ENCODE measurements at places on chromosomes 7 and 10.

DNA sequence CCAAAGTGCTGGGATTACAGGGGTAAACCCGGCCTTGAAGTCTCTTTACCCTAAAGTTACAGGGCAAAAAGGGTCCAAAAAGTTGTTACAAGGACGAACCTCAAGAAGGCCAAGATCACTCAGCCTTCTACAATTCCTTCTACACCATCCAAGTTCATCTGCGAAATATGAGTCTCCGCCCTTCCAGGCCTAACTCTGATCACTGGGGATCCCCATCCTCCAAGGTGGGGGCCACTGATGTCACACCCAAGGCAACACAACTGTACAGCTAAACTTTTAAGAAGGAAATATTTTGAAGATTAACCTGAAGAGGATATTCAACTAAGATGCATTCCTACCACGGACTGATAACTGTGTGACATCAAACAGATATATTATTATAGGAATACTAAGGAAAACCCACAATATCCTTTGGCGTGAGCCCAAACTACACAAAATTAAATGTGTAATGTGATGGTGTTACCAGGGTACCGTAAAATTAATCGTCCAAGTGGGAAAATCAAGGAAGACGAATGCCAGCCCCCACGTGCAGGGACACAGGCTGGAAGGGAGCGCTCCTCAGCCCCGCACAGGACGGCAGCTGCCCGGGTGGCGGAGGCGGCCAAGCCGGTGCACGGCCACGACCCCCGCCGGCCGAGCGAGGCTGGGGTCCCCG lies 1.0 kb downstream of the PAXIP1 start:
- no peak for DNase-seq

- DNase-seq: no peak
Observed at GRCh38 chr10:6114299-6114698, 25.5 kb downstream of the RBM17 start.

DNA sequence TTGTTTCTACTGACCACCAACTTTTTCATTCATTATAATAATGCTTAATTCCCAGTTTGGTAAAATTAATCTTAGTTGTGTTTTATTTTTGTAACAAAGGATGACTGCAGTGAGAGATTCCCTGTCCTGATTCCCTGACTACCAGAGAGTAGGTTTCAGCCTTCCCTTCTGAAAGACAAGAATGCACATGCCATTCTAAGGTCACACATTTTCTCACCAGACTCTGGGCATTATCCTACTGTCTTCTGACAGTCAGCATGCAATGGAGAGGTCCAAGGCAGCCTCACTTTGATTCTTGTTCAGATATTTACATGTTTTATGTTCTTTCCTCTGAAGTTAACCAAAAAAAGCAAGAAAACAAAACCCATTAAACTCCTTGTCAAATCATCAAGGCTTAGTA lies 372.7 kb upstream of the CDC14C start:
- no peak for DNase-seq

DNA sequence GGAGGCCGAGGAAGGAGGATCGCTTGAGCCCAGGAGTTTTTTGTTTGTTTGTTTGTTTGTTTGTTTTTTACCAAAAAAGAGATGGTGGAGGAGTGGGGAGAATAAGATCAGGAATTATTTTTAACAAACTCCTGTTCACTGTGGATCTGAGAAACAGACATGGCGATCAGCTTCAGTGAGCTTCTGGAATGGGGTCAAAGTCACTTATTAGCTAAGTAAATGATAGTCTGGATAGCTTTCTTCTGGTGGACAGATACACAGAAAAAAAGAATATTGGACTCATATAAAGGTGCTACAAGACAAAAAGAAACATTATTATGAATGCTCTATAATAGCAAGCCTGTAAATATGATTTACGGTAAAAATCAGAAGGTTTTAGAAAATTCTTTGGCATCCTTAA lies 85.1 kb downstream of the POU6F2 start:
- DNase-seq: no peak

DNA sequence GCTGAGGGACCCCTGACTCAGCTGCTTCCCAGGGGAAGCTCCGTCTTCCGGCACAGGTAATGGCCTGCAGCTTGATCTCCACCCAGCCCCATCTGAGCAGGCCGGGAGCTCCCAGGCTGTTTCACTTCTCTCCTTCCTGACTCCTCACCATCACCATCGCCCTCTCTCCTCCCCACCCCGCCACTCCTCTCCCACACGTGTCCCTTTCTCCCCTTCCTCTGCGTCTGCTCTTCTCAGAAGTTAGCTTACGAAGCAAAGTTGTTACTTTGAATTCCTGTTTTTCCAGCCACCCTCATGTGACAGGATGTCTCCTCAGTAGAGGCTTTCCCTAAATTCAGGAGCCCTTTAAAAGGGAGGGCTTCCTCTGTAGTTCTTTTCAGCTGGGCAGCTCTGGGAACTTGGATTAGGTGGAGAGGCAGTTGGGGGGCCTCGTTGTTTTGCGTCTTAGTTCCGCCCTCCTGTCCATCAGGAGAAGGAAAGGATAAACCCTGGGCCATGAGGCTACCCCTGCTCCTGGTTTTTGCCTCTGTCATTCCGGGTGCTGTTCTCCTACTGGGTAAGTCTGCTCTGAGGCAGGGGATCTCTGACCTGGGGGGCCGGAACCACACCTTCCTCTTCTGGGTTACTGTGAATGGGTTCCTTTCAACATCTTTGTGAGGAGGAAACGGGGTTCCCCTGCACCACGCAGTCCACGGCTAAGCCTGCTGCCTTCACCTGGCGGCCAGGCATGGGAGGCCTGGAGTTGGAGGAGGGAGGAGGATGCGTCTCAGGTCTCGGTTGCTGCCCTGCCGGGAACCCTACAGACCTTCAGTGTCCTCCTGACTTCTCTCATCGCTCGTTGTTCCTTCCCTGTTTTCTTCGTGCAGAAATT lies at the start of gene MRC1:
TSS of gene MRC1 (plus strand) at position 378 of the 871 bp plus-strand sequence. CDS start at position 496, 118 bp downstream.
- DNase-seq: no peak

- no peak for DNase-seq
Observed at GRCh38 chr7:112076324-112076723, 129.9 kb downstream of the DOCK4 start.

DNA sequence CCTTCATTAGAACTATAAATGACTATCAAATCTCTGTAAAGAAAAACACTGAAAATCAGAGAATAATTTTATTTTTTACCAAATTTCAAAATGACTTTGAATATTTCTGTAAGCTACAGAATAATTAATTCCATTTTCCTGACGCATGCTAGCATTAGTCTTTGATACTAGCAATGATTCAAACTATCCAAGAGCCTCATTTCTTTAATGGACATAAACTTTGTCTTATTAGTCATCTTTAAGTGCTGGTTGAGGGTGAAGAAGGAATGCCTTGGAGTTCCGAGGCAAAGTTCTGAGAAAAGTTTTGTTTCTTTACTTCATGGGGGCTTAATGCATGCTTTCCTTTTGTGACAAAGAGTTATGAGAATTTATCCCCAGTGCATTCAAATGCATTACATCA lies 137.3 kb downstream of the AGMO start:
- no peak for DNase-seq

DNA sequence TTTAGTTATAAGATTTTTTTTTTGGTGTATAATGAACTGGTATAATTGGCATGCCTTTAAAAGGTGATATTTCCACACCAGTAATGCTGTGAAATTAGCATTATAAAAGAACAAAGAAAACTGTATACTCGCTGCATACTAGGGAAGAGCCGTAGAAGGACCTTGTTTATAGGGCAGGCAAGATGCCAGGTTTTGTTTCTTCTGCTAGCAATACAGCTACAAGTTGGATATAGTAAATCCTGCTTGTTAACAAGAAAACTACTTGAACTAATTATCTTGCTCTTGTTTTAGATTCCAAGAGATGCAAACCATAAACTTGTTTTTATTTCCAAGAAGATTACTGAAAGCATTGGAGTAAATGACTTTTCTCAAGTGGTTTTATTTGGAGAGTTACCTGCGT lies 1.9 kb downstream of the DNAH11 start:
- no peak for DNase-seq

DNA sequence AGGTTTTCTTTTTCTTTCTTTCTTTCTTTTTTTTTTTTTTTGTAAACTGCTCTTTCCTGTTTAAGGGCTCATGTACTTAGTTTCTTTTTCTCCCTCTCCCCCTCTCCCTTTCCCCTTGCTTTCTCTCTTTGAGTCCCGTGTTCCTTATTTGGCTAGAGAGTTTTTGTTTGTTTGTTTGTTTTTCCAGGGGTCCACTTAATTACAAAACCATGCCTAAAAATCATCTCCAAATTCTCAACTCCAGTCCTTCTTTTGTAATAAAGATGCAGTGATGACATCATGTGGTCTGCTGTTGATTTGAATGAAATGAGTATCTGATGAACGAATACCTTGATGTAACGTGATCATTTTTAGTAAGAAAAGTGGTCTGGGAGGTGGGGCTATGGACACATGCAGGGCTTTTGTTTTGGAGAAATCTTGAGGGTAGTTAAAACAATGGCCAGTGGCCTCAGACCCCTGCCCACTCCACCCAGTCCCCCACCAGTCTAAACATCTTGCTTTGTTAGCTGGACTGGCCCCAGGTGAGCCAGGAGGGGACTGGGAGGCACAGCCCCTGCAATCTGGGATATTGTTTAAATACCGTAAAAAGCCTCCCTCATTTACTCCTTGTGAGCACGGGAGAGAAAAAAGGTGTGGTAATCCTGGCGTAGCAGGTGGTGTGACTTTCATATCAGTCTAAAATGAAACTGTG lies 165.7 kb downstream of the LRMDA start:
- no peak for DNase-seq

DNA sequence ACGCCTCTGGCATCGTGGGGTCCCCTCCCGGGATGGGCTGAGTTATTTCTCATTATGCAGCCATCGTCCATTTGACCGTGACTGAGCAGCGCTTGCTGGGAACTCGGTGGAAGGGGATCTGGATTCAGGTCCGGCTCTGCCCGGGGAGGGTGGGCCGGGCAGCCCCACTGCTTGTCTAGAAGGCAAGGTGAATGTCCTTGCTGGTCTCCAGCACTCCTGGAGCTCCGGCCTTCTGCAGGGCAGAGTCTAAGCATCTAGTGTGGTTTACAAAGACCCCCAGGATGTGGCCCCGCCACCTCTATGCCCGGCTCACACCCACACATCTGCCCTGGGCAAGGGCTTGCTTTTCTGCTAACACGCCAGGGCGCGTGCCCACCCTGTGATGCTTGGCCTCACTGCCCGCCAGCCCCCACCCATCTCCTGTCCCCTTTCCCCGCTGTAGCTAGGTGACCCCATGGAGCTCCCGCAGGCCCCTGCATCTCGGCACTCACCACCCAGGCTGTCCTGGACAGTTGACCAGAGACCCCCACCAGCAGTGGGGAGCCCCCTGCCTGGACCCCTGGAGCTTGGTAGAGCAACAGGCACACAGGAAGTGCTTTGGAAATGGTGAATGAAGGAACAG lies 151.0 kb upstream of the CHST15 start:
- no peak for DNase-seq

GRCh38 chr10:21760332-21760731 lies 226.3 kb downstream of the MLLT10 start:
- no peak for DNase-seq

GRCh38 chr7:19971956-19972355 lies 198.5 kb upstream of the TMEM196 start:
- DNase-seq: no peak

All from activated T-helper 1 cell treated with anti-CD3 and anti-CD28 coated beads, Interleukin-2, amount 50 U/mL, for 16 hours (primary cell).